Omental fat pad (tissue), 4 donors: ENCODE measurements at places on chromosomes 6 and 20.

- no peak for DNase-seq
Observed at GRCh38 chr6:144343701-144344428, 58.7 kb downstream of the UTRN start.

DNA sequence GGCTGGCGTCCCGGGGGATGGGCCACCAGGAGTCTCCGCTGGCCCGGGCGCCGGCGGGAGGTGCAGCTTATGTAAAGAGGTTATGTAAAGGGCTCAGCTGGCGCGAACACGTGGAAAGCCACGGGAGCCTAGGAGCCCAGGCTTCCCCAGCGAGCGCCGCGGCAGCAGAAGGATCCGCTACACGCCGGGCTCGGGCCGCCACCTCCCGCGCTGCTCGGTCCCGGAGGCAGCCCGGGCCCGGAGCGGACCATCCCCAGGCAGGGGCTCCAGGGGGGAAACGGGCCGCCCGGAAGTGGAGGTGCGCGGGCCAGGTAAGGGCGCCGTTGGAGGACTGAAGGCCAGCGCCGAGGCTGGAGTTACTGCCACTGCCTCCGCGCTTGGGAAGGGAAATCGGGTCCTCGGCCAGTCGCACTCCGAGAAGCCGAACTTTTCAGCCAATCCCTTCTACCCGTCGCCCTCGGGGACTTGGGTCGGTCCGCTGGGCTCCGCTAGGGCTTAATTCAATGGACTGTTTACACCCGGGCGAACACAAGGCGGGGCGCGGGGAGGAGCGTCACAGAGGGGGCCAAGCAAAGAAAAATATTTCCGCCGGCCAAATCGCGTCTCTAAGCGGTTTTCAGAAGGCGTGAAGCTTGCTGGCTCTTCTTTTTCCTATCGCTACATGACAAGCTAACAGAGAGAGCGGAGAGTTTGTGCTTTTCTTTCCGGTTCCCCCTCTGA, 398 bp downstream of the STK35 start:
- DNase-seq = peak; percentile 78

DNA sequence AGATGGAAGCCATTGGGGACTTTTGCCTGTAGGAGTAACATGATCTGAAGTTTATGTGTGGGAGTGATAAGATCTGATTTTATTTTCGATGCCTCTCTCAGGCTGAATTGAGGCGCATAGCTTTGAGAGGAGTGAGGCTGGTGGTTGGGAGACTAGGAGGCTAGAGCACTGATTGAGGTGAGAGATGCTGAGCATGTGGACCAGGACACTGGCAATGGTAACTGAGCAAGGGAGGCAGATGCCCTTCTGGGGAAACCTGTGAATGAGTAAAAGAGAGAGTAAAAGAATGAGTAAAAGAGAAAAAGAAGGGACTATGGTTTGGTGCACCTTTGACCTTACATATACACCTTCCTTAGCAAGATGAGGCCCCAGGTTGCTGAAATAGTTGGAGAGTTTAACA, 3.0 kb downstream of the RRP36 start:
- no peak for DNase-seq

GRCh38 chr6:146943664-146944063, 260.6 kb upstream of the STXBP5 start:
- no peak for DNase-seq

GRCh38 chr6:134599079-134599478, 281.2 kb upstream of the SGK1 start:
- no peak for DNase-seq

DNA sequence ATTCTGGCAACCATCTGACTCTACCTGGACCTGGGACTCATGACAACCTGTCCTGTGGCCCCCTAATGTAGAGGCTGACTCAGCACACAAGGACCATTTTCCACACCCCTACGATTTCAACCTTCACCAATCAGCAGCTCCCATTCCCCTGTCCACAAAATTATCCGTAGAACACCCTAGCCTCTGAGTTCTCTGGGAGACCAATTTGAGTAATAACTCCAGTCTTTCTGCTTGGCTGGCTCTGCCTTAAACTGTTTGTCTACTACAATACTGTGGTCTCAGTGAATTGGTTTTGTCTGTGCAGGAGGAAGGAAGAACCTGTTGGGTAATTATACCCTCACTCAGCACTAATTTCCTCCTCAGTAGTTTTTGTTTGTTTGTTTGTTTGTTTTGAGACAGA, 99.3 kb upstream of the MRPS10 start:
- DNase-seq = no peak

DNA sequence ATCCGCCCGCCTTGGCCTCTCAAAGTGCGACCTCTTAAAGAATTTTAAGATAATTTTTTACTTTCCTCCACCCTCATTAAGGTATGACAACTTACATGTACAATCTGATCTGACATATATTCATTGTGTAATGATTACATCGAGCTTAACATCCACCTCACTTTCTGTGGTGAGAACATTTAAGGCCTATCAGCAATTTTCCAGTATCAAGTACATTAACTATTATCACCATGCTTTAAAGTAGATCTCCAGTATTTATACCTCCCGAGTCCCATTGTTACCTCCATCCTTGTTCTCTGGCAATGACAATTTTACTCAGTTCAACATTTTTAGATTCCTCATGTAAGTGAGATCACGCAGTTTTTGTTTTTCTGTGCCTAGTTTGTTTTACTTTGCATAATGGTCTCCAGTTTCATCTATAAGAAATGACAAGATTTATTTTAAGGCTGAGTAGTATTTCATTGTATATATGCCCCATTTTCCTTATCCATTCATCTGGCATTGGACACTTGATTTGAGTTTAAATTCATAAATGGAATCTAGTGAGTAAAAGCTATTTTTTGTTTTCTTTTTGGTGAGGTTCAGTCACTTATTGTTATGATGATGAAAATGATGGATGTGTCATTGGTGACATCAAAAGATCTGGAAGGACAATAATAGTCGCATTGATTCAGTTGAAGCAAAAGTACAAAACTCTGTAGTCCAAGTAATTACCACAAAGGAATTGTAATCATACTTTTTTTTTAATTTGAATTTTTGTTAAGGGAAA, 87.0 kb downstream of the OR2B2 start:
- no peak for DNase-seq

GRCh38 chr20:4794846-4795245, 73.1 kb downstream of the PRND start:
- no peak for DNase-seq

DNA sequence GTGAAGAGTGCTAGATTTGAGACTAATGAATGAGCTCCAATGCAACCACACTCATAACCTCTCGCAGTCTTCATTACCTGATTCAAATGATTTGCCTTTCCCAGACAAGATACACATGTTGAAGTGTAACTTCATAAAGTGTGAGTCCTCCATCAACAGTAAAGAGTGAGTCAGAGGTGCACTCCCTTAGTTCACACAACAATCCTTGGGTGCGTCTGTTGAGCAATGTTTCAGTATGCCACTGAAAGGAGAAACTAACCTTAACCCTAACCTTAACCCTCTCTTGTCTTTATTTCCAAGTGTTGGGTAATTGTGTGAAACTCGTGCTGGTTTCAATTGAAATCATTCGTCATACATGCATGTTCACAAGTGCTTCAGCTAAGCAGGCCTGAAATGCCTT, 21.0 kb upstream of the RIN2 start:
- no peak for DNase-seq

DNA sequence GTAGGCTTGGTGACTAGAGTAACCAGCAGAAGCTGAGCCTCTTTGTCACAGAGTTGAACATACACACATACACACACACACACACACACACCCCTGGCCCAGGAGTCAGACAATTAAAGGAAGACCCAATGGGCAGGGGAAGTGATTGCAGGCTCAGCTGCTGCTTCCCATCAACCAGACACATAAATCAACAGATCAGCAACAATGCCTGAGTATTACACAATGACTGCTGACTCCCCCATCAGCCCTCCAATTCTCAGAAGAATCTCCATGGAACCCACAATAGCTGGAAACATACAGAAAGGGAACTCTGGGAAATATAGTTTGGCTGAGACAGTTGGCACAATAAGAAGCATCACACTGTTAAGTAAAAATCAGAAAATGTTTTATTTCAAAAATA, 270.4 kb upstream of the PLCB4 start:
- DNase-seq = no peak

DNA sequence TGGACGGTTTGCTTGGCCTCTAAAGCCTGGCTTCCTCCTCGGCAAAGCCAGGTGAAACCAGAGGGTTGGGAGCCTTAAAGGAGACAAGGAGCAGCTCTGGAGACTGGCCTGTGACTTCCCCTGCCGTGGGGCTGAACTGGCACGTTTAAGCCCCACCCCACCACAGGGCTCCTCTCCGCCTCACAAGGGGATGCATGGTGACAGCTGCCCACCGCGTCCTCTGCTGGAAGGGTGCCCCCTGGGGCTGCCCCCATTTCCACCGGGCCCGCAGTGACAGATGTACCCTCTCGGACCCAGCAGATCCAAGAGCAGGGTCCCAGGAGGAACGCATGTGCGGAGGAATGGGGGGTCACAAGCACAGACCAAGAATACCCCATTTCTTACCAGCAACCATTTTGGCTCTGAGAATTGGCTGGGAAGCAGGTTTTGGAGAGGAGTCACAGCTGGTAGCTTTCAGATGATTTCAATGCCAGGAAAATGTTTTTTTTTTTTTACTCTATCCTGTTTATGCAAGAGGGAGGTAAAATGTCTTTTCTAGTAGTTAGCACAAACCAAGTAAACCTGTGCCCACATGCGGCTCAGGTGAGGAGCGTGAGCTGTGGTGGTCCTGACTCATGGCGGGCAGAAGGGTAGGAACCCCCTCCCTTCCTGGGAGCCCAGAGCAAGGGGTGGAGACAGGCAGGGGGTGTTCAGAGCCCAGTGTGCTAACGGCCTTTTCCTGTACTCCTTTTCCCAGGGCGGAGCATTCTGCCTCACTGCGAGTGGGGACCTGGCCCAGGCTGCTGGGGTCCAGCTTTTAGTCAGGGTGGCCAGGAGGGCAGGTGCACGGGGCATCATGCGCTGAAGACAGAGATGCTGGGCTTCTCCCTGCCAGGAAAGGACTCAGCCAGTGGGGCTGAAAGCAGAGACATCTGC, 33.0 kb downstream of the FRMD1 start:
- DNase-seq = no peak

- DNase-seq = no peak
Observed at GRCh38 chr6:82113231-82113630, 134.3 kb downstream of the IBTK start.

DNA sequence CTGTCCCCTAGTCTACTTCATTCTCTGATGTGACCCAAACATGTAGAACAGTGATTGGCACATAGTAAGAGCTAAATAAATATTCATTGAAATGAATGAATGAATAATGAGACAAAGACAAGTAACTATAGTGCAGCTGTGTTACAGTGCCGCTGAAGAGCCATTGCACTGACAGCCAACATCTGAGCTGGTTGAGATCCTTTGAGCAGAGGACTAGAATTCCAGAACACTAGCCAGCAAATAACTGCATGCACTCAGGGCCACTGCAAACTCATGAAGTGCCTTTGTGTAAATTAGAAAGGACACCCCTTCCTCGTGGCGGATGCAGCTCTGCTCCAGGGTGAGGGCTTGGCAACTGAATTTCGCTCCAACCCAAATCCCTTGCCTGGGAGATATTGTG, 230.3 kb upstream of the CDYL start:
- no peak for DNase-seq

- DNase-seq = no peak
Observed at GRCh38 chr6:150713931-150714330, 114.2 kb downstream of the PLEKHG1 start.

DNA sequence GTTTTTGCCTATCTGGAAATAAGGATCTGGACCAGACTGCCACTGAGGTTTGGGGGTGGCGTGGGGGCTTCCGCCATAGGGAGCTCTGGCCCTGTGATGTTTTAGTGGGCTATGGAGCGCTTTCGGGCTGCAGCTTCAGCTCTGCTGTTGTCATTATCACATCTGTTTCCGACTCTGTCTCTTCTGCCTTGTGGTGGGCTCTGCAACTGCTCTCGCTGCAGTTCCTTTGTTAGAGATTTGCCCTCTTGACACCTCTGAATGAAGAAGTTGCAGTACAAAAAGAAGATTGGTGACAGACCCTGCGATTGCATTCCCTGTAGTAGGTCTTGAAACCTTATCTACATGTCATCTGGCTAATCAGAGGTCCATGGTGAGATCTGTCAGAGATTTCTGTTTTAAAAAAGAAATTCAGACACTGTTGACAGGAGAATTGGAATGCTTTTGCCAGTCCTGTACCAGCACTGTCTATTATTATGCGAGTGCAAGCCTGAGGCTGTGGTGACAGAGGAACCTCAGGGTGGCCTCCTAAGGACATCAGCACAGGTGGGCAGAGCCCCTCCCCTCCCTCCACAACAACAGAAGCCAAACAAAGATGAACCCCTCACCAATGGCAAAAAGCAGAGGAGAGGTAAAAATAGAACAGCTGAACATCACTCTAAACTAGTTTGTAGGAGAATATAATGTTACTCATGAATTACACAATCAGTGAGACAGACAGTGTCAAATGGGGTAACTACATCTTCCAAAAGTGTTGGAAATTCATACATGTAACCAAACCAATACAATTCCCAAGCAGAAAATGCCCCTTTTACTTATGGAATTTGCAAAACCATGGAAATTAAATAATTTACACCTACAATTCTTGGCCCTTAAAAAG, 63.5 kb upstream of the DEFB112 start:
- no peak for DNase-seq

GRCh38 chr6:79076160-79076559, 1.9 kb downstream of the PHIP start:
- DNase-seq = no peak

- no peak for DNase-seq
Observed at GRCh38 chr6:132972254-132972653, 157.9 kb downstream of the RPS12 start.

- DNase-seq = no peak
Observed at GRCh38 chr6:134630508-134631121, 312.7 kb upstream of the SGK1 start.

DNA sequence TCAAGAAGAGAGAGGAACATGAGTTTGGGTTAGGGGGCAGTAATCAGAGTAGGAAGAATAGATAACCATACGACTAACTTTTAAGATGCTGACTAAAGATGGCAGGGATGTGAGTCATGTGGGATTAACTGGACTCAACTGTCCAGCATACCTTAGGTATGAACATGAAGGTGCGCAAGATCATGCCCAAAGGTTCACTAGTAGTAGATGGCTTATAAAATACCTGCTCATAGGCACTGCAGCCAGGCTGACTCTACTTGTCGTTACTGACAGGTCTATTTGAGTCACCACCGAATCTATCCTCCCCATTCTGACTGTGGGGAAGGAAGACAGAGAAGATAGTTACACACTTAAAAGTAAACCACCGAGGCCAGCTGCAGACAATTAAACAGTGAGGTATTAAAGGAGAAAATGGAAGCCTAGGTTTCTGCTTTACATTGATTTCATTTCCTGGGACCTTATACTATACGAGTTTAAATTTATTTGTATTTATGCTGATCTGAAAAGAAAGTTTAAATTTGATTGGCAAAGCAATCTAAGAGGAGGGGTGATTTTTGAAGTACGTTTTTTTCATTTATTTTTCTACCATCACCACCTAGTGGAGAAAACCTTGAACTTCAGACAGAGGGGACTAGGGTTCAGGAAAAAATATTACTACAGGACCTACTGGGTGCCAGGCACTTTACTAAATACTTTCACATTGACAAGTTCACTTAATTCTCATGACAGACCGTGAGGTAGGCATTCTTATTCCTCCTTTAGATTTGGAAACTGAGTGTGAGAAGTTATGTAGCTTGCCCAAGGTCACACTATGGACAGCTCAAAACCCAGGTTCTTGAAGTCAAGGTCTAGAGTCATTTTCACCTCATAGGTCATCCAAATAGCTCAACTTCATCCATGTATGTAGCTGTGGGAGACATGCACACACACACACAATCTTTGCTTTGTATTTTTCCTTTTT, 4.0 kb upstream of the WRNIP1 start:
- DNase-seq = no peak
